ENCODE measurements at places on chromosomes 12 and 14. TPM values are rescaled to one million over a fixed set of nuclear protein-coding genes. Genes with fewer than 3 reads are reported as not detected.

The SLC11A2 gene
- total RNA-seq, result 44.8 TPM

The ARHGDIB gene
- total RNA-seq, result 450 TPM

The KRT75 gene
- not detected for total RNA-seq

The TAS2R19 gene
- total RNA-seq, result 3.5 TPM

The PTPN6 gene
- total RNA-seq, result 238 TPM

The BDKRB2 gene
- total RNA-seq, result not detected

The PPFIBP1 gene
- 7.5 TPM for total RNA-seq

The BIN2 gene
- 102 TPM for total RNA-seq

The TNFAIP2 gene
- total RNA-seq, result 12.2 TPM

All from activated T-cell treated with anti-CD3 and anti-CD28 coated beads, Interleukin-2, amount 50 U/mL, for 72 hours (primary cell).